Endothelial cell of umbilical vein (primary cell): ENCODE measurements at places on chromosomes 2 and 18. TPM values are rescaled to one million over a fixed set of nuclear protein-coding genes. Genes with fewer than 3 reads are reported as not detected.

DNA sequence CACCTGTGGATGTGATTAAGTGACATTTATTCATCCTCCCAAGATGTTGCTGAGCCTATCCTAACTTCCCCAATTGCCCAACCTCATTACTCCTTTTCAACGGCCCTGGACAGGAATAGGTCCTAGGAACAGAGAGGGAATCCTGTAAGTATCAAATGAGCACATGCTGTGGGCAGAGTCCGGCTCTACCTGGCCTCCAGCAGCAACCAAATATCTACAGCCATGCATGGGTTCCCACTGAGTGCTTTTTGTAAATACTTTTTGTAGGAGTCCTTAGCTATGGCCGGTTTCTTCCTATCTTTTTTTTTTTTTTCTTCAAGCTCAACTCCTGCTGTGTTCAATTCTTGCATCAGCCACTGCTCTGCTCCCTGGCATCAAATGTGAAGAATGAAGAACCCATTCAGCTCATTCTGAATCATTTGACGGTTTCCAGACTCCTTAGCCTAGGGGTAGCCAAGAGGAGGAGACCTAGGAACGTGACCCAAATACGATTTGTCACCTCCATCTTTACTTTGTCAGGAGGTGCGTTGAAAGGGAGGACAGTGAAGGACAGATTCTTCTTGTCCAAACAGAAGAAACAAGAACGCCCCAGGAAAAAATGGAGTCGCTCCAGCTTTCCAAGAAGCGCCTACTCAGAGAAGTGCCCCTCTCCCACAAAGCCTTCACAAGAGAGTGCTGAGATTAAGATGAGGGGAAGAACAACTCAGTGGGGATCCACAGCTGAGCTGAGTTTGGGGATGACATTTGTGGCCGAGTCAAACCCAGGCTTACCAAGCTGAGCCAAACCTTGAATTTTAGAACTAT lies 46.7 kb upstream of the LCLAT1 start:
- DNase-seq: no peak

DNA sequence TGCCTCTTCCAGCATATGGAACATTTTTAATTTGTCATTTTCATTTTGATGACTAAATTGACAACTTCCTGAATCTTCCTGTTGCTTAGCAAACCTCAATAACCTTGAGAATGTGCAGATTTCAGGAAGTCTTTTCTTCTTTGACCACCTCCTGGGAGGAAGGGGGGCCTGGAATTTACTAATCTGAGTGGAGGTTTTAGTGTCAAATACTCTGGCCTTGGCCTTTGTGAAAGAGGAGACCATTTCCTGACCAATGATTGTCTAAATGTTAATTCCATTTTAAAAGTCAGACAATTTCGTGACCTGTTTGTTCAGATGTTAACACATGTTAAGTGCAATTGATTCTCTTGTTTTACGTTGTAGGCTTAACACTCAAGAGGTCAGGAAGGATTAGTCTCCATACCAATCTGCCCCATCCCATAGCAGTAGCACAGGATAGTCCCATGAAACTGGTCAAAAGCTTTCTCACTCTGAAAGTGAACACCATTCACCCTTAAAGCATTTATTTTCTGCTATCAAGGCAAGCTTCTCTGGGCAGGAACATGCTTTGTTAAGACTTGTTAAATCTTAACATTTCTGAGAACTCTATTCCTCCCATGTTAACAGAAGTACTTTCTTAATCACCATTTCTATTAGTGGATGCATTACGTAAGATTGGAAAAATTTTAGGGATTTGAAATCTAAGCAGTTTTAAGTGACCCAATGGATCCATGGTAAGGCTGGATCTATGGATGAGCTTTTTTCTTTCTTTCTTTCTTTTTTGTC lies 219.6 kb downstream of the RND3 start:
- no peak for DNase-seq

Gene REG1B
- total RNA-seq: not detected in 2 replicates

DNA sequence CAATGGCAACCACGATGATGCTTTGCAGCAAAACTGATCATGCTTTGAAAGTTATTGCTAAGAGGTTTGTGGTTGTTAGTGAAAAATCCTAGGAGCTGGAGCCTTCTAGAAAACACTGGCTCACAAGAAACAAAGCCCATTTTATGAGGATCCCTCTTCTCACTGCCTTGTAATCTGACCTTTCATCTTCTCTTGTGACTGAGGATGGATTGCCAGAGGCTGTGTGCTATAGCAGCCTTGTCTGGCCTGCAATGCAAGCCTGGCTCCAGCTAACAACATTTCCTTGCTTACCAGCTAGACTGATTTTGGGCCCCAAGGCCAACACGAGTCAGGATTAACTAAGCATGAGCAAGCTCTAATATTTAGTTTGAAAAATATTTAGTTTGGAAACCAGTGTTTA lies 13.1 kb downstream of the PIEZO2 start:
- no peak for DNase-seq

GRCh38 chr2:2879781-2880180 lies 497.8 kb downstream of the EIPR1 start:
- DNase-seq: no peak

Gene SPP2
- not detected in 2 replicates for total RNA-seq

DNA sequence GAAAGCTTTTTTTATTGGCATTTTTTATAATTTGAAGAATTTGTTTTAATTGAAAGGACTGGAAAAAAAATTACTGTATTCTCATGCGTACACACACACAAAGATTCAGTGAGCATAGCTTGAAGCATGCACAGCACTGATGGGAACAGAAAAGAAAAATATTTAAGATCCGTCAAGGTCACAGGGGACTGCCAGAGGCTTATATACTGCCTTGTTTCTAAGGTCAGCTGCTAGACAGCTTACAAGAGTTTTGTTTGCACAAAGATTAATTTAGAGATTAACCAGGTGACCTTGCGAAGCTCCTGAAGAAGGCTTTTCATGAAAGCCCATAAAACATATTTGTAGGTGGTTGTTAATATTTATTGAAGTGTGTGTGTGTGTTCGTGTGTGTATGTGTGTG lies 396.3 kb downstream of the TRIB2 start:
- DNase-seq: no peak

Gene CRACDL
- 3.8 and 6.3 TPM in 2 replicates for total RNA-seq

Gene CLEC4F
- not detected in 2 replicates for total RNA-seq

Gene ZNF521
- 166 and 168 TPM in 2 replicates for total RNA-seq
